ENCODE measurements at places on chromosomes 13 and 19.

DNA sequence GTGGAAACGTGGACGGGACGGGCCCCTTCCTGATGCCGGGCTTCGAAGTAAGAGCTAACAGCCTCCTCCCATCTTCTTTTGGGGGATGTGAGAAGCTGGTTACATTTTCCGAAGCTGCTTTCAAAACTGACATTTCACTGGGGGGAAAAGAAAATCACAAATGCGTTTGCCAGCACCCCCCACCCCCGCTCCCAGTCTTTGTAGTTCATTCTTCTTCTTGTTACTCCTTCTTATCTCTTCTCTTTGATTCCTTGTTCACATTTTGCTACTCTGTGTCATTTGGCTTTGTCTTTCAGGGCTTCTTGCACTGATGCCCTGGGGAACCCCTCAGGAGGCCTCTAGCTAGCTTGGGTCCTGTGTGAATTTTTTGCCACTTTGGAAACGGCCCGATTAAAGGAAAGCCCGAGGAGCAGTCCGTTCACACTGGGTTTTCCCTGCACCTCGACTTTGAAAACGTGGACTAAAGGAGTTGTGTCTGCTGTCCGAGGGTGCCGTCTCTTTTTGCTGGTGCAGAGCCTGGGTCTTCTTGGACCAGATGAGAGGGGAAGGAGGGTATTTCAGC is 1.3 kb downstream of the CARM1 start:
- DNase-seq, result no peak

GRCh38 chr13:99256283-99256682 is 1.9 kb downstream of the GPR18 start:
- no peak for DNase-seq

DNA sequence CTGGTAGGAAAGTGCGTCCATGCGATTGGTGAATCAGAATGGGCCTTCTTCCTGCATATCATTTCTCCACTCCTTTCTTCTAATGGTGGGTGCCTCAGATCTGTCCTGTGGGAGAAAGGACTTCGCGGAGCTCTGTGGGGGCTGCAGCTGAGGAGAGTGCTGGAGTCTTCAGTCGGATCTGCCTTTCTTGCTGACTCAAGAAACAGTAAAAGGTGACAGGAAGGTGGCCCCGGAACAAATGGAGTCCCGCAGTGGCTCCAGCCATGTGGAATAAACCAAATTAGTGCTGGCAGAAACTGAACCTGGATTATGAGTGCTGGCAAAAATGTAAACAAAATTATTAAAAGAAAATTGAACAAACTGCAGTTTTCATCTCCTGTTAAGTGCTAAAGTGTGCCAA is 15.1 kb upstream of the GAS6 start:
- DNase-seq, result no peak

- no peak for DNase-seq
Observed at GRCh38 chr13:40475617-40476016, 190.8 kb downstream of the FOXO1 start.

DNA sequence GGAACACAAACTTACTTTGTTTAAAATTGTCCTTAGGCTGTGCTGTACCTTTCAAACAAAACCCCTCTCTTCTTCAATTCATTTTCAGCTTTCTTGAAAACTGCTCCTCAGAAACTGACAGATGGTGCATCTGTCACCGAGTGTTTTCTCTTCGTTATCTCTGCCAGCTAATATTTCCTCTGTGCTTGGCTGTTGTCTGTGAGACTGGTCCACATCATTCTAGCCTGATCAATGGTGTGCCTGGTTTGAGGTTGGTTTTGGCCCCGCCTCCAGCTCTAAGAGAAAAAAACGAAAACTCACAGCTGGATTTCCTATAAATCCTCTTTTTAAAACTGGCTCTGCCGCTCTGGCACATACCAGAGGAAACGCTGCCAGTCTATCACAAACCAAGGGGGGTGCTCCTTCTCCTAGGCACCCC is 79.7 kb downstream of the STARD13 start:
- no peak for DNase-seq

- no peak for DNase-seq
Observed at GRCh38 chr19:11927227-11927626, 2.3 kb downstream of the ZNF700 start.

DNA sequence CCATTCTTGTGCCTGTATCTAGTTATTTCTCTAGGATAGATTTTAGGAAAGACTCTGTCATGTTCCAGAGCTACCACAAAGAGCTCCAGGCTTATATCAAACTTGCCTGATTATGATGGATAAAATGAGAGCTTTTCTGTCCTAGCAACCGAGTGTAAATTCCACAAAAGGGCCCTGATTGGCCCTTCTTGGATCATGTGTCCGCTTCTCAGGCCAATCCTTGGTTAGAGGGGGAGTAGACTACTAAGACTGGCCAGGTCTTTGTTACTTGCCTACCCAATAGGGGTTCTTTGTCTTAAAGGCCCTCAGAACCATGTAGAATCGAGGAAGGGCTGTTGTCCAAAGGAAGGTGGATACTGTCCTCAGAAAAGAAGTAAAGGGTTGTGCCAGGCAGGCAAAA is 2.4 kb downstream of the DHX34 start:
- no peak for DNase-seq

DNA sequence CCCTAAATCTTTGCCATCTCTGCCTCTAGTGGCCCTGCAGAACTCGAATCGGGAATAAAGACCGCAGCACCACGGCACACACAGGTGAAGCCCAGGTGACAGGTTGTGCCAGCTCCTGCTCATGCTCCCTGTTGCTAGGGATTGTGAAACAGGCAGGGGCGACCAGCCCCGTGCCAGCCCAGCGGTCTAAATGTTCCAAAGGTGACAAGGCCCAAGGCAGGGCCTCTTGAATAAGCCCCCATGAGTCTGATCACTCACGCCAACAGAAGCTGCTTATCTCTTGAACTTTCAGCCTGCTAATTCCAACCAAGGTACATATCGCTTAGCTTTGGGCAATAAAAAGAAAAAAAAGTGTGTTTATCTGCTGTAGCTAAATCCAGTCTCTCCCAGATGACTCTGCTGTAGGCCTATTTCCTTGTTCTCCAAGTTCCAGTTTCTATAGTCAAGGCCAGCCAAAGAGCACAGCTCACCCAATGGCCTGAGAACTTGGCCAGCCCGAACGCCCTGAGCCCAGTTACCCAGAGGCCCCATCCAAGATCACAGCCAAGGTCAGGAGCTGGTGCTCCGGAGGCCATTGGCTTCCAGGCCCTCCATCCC is 191.1 kb upstream of the GPR12 start:
- DNase-seq, result no peak

DNA sequence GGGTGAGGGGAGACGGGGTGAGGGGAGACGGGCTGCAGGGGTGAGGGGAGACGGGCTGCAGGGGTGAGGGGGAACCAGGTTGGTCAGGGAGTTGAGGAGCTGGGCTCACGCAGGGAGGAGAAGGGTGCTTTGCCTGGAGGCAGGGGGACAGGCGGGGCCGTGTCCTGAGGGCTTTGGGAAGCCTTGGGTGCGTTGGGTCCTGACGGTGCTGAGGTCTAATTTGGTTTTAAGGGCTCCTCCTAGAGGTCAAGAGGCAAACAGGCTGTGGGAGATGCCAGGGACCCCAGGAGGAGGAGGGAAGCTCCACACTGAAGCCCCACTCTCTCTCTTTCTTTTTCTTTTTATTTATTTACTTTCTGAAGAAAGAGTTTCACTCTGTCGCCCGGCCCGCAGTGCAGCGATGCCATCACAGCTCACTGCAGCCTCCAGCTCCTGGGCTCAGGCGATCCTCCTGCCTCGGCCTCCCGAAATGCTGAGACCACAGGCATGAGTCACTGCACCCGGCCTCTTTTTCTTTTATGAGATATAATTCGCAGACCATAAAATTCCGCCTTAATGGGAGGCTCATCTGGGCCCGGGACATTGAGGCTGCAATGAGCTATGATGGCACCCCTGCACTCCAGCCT is 9.3 kb upstream of the MISP start:
- DNase-seq, result no peak

DNA sequence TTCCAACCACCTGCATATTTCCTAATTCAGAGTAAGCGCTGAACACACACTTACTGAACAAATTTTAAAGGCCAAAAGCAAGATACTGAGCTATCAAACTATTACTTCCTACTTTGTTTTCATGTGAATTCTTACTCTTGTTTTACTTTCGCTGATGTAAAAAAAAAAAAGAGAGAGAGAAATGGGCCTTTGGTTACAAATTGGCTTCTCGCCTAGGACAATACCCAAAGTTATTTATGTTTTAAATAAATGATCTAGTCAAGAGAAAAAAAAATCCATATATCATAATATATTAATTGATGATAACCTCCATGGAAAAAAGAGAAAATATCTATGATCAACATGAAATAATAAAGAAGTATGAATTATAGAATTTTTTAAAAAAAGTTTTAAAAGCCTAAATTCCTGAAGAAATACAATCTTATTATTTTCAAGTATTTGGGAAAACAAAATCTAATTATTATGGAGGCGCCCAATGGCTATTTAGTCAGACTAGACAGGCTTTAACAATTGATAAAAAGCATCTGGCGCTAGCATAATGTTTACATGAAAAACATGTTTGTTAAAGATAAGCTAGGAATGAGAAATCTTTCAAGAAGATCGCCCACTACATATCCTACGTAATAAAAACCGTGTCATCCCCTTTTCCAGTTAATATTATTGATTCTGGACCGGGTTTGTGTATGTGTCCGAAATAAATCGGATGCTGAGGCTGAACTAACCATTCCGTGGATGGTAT is 9.0 kb downstream of the COL4A1 start:
- no peak for DNase-seq

DNA sequence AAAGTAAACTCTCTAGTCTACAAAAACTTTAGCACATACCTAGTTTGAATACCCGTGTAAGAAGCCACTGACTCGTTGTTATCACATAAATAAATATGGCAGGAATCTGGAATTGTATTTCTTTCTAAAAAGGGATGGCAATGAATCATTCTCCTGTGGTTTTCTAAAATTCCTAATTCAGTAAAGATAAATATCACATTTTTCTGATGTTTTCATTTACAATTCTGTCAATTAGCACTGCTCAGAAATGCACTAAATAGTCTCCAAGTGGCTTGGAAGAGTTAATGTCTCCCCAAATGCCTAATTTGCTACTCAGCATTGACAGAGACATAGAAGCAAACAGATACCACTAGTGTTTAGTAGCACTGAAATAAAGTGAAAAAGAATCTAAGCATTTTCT is 547.7 kb upstream of the SLITRK1 start:
- DNase-seq, result no peak

- DNase-seq, result no peak
Observed at GRCh38 chr13:97003071-97003470, 8.8 kb upstream of the OXGR1 start.

DNA sequence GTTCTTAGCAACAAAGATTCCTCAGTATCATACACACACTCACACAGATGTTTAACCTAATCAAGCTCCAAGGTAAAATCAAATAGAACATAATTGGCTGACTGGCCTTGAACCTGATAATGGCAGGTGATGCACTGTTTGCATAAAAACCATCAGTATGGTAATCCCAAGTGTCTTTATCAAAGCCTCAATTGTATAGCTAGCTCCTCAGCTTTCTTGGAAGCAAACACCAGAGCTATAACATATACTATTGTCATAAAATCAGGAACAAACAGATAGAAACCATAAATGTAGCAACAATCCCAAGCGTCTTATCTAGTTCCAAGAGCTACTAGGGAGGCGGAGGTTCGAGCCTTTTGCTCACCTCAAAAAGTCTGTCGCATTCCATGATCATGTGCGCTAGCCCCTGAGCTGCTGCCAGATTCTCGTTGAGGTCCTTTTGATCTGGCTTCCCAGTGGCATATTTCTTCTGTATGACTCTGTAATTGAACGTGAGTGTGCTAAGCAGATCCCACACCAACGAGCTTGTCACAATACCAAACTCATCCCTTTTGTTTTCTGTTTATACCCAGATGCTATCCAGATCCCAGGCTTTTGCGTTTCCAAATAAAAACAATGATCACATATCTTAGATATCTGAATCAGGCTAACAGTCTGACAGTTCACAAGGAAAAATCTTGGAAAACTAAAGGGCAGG is 95.3 kb downstream of the KL start:
- no peak for DNase-seq

DNA sequence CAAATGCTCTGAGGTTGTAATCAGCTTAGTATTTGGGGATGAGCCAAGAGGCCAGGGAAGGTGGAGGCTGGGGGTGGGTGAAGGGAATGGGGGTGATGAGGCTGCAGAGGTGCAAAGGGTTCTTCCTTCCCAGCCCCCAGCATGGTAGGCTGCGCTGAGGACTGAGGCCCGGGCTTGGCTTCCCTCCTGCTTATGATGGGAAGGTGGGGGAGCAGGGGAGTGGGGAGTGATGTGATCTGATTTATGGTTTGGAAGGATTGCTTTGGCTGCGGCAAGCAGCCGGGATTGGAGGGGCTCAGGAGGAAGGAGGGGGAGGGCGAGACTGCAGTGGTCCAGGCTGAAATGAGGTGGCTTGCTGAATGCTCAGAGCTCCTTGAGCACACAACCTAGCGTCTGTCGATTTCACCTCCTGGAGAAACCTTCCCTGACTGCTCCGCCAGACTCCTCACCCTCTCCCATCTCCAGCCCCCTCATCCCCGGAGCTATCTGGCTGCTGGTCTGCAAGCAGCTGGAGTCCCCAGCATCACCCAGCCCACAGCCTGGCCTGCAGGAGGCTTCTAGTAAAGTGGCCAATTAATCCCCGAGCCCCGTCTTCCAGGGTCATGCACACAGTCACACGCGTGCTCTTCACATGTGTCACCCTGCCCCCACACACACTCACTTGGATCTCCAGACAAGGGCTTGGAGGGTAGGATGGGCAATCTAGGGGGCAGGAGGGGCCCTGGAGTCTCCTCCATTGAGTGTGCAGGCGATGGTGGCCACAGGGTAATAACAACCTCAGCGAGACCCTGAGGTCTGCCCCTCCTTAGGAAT is 757 bp upstream of the CLEC11A start:
- no peak for DNase-seq

Measured in GM19239 (cell line).